ENCODE measurements at places on chromosomes 13 and 19.

DNA sequence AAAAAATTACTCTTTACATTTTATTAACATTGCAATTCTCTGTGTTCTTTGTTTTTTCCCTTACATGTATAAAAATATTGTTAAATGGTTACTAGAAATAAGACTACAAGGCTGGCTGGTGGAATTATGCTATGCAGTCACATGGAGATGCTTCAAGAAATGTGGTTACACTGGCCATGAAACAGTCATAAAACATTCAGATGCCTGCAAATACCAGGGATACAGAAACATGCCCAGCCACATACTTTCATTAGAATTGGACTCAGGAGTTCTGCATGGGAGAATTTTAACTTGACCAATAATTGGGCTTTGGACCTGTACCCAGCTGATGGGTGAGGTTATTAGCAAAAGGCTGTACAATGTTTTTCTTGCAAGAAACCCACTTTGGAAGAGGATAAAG is 1407.7 kb upstream of the SLC10A2 start:
- no peak for DNase-seq

DNA sequence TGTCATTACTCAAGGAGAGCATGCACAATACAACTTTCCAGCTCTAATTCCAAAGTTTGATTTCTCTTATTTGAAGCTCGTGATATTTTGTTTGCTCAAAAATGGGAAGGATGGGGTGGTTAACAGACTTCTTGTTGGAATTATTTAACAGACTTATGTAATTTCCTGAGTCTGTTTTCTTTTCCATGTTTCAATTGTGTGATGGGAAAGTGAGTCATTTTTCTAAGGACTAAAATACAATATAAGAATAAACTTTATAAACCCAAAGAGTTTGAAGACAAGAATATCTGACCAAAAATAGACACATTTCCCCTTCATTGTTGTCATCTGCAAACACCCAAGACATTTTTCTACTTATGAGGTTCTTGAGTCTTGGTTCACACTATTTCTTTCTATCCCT is 211.8 kb upstream of the SLITRK5 start:
- DNase-seq, result no peak

- peak; percentile 41 for DNase-seq
Measured at GRCh38 chr13:110388108-110388943, 81.2 kb downstream of the COL4A2 start.

DNA sequence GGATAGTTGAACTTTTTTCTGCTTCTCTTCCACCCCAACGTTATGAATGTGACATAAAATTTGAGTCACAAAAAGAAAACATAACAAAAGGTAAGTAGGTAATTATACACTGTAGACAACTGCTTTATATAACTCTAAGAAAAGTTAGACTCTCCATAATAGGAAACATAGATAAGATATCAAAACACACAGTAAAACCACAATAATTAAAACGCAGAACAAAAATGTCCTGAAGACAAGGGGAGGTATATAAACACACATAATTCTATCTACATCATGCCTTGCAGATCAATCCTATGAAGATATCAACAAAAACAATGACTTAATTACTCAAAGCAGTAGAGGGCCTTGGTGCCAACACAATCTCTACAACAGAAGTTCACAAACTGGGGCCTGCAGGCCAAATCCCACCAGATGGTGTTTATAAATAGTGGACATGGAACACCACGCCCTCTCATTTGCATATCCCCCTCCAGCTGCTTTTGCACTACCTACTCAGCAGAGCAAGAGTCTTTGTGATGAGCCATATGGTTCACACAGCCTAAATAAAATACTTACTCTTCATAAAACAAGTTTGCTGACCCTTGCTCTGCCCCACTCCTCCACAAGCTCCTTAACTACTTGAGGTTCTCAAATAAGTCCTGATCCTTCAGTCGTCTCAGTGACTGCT is 254.7 kb downstream of the KLF12 start:
- DNase-seq, result no peak

Data from urothelium cell line (cell line).